ENCODE measurements at places on chromosomes 12 and 14.

DNA sequence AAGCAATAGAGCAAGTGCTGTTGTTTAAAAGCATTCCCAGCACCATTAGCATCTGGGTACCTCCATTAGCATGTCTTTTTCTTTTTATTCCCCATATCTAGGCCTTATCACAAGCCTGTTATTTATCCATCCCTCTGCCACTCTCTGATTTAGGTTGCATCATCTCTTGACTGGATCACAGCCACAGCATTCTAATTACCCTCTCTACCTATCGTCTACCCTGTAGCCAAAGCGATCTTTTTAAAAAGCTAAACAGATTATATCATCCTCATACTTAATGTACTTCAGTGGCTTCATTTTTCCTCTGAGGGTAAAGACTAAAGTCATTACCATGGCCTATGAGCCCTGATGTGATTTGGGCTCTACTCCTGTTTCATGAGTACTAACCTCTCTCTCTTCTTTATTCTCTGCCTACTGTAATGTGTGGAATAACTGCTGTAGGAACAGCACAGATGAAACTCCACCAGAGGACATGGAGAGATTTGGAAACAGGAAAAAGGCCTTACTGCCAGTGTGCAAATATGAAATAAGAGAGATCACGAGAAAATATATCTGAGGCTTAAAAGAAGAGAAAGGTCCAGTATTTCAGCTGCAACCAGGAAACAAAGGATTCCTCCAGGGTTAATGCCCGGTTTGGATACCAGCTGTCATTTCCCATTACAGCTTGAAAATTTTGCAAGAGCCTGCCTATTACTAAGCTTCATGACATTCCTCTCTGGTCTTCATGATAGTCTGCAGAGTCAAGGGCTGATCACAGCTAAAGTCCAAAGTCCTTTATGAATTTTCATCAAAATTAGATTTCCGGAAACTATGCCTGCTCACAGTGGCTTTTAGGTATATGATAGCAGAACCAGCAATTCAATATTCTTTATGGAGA is 422.5 kb upstream of the PDE3A start:
- peak; percentile 72 for DNase-seq

- DNase-seq = peak; percentile 53
Measured at GRCh38 chr12:57096099-57096572, 7.2 kb downstream of the NAB2 start.

GRCh38 chr12:80717856-80718255 is 1.1 kb downstream of the MYF5 start:
- DNase-seq = no peak

- no peak for DNase-seq
Measured at GRCh38 chr14:103501921-103502669, 20.5 kb downstream of the CKB start.

DNA sequence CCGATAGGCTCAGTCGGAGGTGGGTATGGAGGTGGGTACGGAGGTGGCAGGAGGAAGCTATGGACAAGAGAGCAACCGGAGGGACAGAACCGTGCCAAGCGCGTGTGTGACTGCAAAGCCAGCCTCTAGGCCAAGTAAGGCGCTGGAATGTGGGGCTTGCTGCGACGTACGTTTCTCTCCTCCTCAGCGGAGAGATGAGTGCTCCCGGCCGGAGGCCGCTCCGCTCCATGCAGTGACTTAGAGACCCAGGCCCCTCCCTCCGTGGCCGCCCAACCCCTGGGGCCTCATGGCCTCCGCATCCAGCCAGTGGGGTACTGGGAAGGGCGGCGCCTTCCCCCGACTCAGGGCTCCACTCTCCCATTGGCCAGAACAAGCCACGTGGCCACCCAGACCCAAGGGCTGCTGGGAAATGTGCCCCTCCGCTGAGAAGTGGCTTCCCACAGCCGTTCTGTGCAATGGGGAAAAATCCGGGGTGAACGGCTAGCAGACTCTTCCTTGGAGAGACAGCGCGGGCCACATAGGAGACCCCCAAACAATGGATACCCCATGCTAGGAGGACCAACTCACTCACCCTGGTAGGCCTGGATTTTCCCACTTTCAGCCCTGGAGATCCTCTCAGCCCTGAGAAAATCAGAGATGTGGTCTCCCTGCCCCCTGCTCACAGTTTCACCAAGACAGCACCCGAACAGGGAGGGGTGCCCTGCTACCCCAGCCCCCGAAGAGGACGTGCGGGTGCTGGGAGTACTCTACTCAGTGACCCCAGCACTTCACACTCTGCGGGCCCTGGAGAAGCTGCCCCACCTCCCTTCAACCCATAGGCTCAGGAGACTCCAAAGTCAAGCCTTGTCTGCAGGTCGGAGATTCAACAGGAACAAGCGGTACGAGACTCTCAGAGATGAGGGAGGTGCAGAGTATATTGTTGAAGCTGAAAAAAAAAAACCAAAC is 66.7 kb downstream of the RIMBP2 start:
- no peak for DNase-seq

GRCh38 chr14:105273062-105273461 is 24.7 kb downstream of the BTBD6 start:
- no peak for DNase-seq

DNA sequence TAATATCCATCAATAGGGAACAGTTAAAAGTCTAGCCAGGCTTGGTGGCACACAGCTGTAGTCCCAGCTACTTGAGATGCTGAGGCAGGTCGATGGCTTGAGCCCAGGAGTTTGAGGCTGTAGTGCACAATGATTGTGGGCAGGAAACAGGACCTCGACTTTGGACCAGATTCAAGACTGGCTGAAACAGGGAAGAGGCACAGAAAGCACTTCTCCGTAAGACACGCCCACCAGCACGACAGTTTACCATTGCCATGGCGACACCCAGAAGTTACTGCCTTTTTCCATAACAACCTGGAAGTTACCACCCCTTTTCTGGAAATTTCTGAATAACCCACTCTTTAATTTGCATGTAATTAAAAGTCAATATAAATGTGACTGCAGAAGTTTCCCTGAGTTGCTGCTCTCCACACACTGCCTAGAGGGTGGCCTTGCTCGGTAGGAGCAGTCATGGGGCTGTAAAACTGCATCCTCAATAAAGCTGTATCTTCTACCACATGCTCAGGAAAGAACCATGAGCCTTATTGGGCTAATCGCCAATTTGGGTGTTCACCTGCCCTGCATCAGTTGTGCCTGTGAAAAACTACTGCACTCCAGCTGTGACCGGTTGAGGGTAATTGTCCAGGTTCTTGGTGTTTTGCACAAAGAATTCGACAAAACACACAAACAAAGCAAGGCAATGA is 4.6 kb upstream of the LRRC23 start:
- no peak for DNase-seq

- DNase-seq = no peak
Measured at GRCh38 chr12:103772367-103773108, 68.5 kb downstream of the NT5DC3 start.

Measured in eye (tissue), 1 donor.